Renal cortex interstitium (tissue), 15 donors: ENCODE measurements at places on chromosomes 5 and 9. TPM values are rescaled to one million over a fixed set of nuclear protein-coding genes. Genes with fewer than 3 reads are reported as not detected.

ENTPD2 gene
- polyA plus RNA-seq, result 4.3 TPM

PFN3 gene
- 0.37 TPM for polyA plus RNA-seq

TIMD4 gene
- polyA plus RNA-seq, result 0.64 TPM

RNF44 gene
- polyA plus RNA-seq, result 81.9 TPM

SLC34A1 gene
- 181 TPM for polyA plus RNA-seq

AGXT2 gene
- 62.0 TPM for polyA plus RNA-seq
